ENCODE measurements at places on chromosomes 2 and 18. TPM values are rescaled to one million over a fixed set of nuclear protein-coding genes. Genes with fewer than 3 reads are reported as not detected.

Gene NEDD4L
- 141 TPM for total RNA-seq

Gene SERPINB13
- total RNA-seq = not detected

Gene UGT1A8
- not detected for total RNA-seq

Gene MC4R
- not detected for total RNA-seq

Gene NYAP2
- 0.12 TPM for total RNA-seq

Gene ALPG
- not detected for total RNA-seq

Gene HS1BP3
- 21.5 TPM for total RNA-seq

Gene ABCG8
- 1.4 TPM for total RNA-seq
